Stimulated activated CD4-positive, alpha-beta T cell treated with anti-CD3 and anti-CD28 coated beads, Interleukin-1b, Interleukin-23, amount 100 ng/mL, for 1 hour (primary cell): ENCODE measurements at places on chromosomes 6 and 20.

DNA sequence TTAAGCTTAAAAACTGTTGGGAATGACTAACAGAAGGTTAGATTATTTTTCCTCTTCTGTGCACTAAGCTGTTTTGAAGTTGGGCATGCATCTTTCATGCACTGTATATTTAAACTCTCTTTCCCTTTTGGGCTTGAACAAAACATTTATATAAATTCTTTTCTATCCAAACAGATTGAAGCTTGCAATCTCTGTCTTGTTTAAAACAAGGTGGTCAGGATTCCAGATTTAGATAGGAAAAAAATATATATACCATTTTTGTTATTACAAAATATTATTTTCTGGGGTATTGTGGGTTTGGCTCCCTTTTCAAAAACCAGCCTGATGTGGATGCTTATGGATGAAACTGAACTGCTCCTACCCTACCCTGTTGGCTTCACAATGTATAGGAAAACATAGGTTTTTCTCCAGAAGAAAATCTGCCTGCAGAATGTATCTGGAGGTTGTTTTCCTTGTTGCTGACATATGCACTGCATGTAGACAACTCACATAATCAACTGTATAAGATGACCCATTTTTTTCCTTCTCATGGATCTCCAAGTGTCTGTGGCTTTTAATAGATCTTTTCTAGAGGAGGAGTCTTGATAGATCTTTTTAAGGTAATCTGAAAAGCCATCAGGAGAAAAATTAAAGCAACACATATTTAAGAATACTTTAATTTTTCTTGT, 146.3 kb downstream of the PRL start:
- no peak for DNase-seq

GRCh38 chr20:44959082-44959637, 1.0 kb downstream of the TOMM34 start:
- DNase-seq, result no peak

DNA sequence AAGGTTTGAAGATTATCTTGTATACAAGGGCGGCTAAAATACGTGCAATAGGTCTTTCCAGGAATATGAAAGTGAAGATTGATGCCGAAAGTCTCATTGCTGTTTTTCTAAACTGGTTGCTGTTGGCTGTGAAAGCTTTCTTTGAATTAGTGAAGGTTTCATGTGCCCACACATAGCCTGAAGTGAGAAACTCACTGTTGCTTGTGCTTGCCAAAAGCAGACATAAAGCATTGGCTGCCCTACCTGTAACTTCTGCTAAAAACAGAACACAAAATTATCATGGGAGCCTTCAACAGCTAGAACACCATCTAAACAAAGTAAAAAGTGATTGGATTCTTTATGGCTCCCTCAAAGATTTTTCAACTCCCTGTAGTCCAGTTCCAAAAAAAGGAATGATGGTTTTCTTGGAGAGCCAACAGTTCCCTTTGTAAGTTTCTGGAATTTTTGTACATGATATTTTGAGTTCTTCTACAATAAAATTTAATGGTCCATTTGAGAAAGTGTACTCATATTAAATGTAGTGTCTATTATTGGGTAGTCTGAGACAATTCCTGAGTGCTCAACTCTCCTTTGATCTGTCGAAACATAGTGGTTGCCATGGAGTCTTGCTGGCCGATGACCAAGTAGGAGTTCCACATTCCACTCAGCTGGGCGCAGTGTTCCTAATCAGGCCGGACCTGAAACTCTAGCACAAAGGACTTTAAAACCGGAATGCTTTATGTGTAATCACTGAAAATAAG, 68.5 kb downstream of the PLEKHG1 start:
- no peak for DNase-seq

DNA sequence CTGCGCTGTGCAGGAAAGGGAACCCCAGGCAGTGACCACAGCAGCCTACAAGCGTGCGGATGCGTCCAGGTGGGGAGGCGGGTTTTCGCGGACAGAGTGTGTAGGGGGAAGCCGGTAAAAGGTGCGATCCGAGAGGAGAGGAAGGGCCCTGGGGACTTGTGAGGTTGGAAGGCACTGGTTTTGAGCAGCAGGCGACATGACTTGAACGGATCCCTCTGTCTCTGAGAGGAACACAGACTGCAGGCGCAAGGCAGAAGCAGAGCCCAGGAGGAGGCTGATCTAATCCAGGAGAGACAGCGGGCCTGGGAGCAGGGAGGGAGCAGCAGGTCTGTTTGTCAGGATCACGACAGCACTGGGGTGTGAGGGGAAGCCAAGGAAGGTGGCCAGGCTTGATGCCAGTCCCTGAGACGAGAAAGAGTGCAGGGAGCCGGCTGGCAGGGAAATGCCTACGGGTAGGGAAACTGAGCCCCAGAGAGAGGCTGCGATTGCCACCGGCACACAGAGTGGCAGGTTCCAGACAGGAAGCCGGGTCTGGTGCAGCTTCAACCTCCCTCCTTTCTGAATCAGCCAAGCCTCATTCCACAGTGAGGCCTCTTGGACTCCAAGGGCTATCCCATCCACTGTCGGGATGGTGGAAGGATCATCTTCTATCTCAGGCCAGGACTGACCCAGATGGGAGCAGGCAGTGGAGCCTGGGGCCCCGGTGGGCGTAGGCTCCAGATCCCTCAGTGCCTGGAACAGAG, 57.1 kb downstream of the HNF4A start:
- DNase-seq, result no peak

- DNase-seq, result no peak
Observed at GRCh38 chr6:27679964-27680694, 207.2 kb upstream of the ZNF184 start.

- DNase-seq, result no peak
Observed at GRCh38 chr6:32609731-32610640, 20.3 kb upstream of the HLA-DRB1 start.

DNA sequence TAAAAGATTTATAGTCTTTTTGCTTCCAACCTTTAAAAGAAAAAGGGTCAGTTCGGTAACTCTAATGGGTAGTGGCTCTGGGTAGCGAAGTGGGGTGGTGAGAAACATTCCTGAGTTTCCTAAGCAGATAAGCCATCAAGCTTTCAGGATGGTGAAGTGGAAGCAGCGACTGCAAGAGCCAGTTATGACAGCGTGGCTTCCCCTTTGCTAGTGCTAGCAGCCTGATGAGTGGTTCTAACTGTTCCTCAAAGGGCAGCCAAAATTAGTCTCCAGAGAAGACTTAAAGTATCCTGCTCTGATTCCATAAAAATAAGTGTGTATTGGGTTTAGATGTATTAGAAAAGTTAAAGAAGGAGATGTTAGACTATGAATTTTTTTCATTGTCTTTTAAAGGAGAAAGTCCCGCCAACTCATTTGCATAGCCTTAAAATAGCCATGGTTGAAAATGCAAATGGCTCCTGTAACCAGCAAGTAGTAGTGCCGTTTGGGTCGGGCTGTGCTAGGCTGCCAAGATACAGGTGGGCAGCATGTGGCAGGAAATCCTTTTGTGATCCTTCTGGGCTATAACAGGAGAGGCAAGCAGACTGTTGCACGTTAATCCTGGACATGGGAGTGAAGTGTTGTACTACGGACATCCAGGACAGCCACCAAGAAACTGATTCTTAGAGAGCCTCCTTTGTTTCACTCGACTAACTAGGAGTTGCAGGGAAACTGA, 18.0 kb downstream of the ELOVL2 start:
- no peak for DNase-seq
